ENCODE measurements at places on chromosomes 4 and X.

DNA sequence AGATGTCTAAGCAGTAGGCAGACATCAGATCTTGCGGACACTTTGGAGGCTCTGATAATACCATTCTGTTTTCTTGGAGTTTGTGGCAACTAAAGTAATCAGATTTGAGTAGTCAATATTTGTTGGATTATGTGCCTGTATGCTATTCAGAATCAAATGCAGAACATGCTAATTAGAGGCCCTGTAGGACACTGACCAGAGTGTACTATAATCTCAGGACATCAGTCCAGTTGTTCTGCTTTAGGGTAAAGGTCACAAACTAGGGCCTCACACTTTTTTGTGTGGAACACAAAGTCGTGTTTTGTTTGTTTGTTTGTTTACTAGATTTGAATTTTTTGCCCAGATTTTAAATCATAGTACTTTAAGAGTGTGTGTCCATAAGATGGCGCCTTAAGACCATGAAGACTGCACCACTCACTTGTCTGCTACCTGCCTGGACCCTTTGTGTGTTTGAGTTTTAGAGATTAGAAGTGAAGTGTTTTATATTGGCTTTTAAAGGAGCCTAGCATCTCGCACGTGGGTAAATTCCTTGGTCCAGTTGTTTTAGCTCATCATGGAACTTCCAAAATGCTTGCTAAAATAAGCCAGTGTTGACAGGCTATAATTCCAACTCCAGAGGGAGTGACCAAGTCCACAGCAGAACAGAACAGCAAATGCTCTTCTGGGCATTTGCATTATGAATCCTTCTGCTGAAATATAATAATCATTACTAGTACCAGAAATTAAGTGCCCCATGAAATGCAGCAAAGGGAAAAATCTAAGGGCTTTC is 34.7 kb downstream of the IL13RA1 start:
- no peak for DNase-seq

GRCh38 chrX:55816023-55816422 is 98.5 kb downstream of the RRAGB start:
- no peak for DNase-seq

DNA sequence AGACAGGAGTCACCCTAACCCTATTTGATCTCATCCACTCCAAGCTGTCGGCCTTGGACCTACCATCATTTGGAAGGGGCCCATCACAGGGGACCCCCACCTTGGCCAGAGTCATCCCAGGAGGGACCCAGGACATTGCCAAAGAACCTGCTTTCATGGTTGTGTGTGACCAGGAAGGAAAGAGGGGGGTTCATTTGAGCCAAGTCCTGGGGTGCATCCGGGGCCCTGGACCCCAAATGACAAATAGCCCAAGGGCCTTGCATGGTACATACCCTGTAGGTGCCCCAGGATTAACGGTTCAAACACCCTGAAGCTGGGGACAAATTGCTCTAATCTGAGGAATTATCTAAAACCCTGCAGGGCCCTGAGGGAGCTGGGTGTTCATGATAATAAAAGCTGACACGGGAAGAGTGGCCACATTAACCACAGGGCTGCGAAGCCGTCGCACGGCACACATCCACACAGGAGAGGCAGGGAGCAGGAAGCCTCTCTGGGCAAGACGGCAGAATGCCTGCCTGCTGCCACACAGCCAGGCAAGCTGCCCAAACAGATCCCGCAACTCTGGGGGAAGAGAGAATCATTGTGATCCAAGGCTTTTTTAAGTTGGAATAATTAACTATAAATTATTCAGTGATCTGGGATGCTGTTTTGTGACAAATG is 28.2 kb upstream of the PPP2R2C start:
- DNase-seq = no peak

DNA sequence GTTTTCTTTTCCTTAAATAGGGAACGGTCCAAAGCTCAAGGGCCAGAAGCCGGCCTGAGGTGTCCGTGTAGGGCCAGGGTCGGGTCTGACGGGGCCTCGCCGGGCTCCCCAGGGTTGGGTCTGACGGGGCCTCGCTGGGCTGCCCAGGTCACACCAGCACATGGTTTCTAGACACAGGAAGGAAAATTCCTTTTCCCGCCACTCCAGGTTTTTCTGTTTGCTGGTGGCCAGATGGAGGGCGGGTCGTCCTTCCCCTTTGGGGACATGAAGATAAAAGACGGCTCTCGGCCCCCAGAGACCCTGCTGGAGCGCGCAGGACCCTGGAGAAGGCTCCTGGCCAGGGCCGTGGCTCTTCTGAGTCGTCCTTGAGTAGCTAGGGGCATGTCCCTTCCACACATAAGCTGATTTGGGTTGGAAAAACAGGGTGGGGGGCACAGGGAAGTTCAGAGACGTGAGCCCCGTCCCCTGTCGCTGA is 35.1 kb downstream of the PIGG start:
- no peak for DNase-seq

DNA sequence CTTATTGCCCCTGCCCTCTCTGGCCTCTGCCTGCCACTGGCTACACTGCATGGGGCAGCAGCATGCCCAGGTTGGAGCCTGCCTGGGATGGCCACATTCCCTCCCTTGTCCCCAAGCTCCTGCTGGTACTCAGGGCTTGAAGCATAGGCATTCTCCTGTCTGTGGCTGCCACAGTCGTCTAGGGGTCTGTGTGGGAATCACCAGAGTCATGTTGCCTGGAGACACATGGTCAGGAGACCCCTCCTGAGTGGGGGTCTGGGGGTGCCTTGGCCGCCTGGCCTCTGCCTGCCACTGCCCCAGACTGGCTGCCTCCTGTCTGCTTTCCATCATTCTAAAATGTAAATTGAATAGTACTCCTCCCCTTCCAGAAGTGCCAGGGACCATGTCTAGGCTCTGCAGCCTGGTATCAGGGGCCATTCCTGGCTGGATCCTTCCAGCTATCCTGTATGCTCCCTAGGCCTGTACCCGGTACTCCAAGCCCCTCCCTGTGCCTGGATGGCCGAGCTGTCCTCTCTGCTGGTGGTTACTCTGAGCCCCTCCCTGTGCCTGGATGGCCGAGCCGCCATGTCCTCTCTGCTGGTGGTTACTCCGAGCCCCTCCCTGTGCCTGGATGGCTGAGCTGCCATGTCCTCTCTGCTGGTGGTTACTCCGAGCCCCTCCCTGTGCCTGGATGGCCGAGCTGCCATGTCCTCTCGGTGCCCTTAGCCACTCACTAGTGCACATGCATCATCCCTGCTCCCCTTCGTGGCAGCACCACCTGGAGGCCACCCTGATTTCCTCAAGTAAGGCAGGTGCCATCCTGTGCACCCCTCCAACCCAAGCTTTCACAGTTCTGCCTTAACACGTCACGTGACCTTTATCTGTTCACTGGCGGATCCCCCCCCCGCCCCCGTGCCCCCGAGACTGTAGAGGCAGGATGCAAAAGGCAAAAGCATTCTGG is 5.5 kb upstream of the NKX1-1 start:
- no peak for DNase-seq

GRCh38 chr4:180784940-180785339 is 1458.3 kb upstream of the TENM3 start:
- no peak for DNase-seq

GRCh38 chrX:71543316-71543715 is 10.4 kb downstream of the OGT start:
- no peak for DNase-seq

All from NCI-H187 (cell line).